Stomach (tissue), 19 donors: ENCODE measurements at places on chromosomes 13 and 19.
A peak's percentile ranks its signal among the peaks of the same experiment; 100 is the strongest.

DNA sequence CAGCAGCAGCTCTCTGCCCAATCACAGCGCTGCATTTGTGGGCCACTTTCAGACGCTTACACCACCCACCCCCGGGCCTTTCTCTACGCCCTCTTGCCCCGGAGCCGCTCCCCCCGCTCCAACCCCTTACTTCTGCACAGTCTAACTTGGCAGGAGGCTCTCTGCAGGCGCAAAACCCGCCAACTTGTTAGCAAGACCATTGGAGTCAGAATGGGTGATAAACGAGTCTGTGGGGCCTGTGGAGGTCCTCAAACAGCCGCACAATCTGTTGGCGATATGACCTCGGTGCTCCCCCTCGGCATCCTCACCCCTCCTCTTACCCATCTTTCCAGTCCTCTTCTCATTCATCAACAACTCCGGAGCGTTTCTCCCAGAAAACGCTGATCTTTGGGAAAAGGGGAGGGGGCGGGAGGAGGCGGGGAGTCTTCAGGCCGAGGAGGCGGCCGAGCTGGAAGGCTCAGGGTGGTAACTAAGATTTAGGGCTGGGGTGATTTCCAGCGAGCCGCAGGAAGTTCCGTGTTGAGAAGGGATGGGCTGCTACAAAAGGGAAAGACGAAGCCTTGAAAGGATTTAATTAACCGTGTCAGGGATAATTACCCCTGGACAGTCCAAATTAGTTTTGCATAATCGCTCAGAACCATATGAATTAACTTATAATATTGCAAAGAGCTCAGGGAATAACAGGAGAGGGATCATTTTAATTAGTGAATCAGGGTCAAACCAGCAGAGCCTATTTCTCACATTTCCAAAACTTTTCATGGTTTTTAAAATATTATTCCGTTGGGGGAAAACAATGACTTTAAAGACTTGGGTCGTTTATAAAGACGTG, 4.1 kb downstream of the SOX21 start:
- H3K4me1 ChIP-seq: peaks cover 26% of the 10 kb centered on the region
- no peak for DNase-seq
- no peak overlapping the region for H3K4me3 ChIP-seq

GRCh38 chr19:44613295-44614178, at the start of gene IGSF23:
Gene IGSF23 (plus strand): TSS chr19:44613563. CDS start chr19:44613646, 83 bp downstream.
- H3K36me3 ChIP-seq: no peaks in the 10 kb centered on the region
- DNase-seq: no peak
- peaks cover 17% of the 10 kb centered on the region for H3K4me1 ChIP-seq
- no peak within 1 kb of the TSS for H3K27ac ChIP-seq
- no peaks in the 10 kb centered on the region for H3K27me3 ChIP-seq

GRCh38 chr13:80160110-80160509, 180.8 kb downstream of the SPRY2 start:
- DNase-seq: no peak
- H3K4me3 ChIP-seq: no peak overlapping the region
- no peaks in the 10 kb centered on the region for H3K36me3 ChIP-seq
- no peaks in the 10 kb centered on the region for H3K27me3 ChIP-seq

DNA sequence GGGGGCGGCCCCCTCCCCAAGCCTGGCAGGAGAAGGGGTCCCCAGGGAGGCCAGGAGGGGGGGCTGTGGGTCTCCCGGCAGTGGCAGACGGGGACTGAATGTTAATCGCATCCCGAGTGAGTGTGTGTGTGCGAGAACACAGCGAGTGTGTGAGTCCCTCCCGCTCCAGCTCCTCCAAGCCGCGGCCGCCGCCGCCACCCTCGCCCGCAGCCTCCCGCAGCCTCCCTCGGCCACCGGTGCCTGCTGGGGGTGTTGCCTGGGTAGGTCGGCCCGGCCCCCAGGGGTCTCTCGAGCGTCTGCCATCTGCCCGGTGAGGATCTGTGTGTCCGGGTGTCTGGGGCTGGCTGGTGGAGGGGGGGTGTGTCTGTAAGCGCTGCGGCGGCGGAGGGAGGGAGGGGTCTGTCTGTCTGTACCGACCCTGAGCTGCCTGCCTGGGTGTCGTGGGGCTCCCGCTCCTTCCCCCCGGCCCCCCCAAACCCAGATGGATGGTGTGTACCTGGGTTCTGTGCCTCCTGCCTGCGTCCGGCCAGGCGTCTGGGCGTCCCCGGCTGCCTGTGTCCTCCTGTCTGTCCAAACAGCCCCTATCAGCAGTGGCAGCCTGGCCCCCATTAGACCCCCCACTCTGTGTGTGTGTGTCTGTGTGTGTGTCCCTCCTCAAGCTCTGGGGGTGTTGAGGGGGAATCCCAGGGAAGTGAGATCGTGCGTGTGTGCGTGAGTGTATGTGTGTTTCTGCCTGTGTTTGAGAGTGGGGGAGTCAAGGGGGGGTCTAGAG, at the start of gene GRIN2D:
GRIN2D (plus strand) TSS at position 110 of the 772 bp plus-strand sequence. CDS start 4,725 bp downstream, outside the sequence.
- peak; percentile 65 for DNase-seq
- H3K4me1 ChIP-seq: peaks cover 25% of the 10 kb centered on the region
- H3K36me3 ChIP-seq: peaks cover 9% of the 10 kb centered on the region

GRCh38 chr19:1373534-1374249, 10.0 kb upstream of the NDUFS7 start:
- peak; percentile 68 for DNase-seq
- peak overlapping the region; percentile 65 for H3K27ac ChIP-seq
- H3K27me3 ChIP-seq: no peaks in the 10 kb centered on the region
- peaks cover 17% of the 10 kb centered on the region for H3K4me1 ChIP-seq

GRCh38 chr13:48600374-48601364, 53.1 kb upstream of the CYSLTR2 start:
- H3K4me3 ChIP-seq: no peak overlapping the region
- DNase-seq: no peak
- no peaks in the 10 kb centered on the region for H3K27me3 ChIP-seq

DNA sequence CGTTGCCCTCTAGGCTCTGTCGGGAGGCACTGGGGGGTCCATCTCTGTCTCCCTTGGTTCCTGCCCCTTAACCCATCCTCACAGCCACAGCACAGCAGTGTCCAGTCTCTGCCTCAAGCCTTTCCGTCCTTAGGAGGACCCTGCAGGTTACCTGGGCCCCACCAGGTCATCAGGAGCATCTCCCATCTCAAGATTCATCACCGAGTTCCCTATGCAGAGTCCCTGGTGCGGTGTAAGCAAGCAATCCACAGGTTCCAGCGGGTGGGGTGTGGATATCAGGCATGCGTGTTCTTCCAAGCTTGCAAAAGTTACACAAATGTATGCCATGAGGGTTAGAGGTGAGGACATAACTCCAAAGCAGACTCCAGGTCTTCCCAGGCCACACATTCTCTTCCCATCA, 20.9 kb upstream of the GAS6 start:
- peaks cover 32% of the 10 kb centered on the region for H3K4me1 ChIP-seq
- no peaks in the 10 kb centered on the region for H3K27me3 ChIP-seq
- no peak for DNase-seq
- H3K36me3 ChIP-seq: no peaks in the 10 kb centered on the region
- H3K4me3 ChIP-seq: no peak overlapping the region

DNA sequence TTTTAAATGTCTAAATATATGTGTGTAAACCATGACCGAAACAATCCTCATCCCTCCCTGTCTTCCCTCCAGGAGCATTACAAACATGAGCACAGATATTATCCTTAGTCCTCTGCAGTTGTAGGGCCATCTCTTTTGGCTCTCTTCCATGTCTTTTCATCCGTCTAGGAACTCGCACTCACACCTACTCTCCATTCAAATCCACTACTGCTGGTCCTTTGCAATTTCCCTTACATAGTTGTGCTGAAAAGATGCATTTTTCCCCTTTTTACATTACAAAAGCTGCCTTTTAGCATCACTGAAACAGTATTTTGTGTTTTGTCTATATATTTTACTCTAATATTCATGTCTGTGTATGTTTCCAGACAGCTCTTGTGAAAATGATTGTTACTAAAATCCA, 237.8 kb downstream of the DACH1 start:
- H3K36me3 ChIP-seq: no peaks in the 10 kb centered on the region
- no peak for DNase-seq
- H3K27me3 ChIP-seq: no peaks in the 10 kb centered on the region

- H3K27me3 ChIP-seq: peaks cover 33% of the 10 kb centered on the region
- no peaks in the 10 kb centered on the region for H3K36me3 ChIP-seq
- H3K4me1 ChIP-seq: no peaks in the 10 kb centered on the region
- no peak overlapping the region for H3K4me3 ChIP-seq
- no peak for DNase-seq
Observed at GRCh38 chr19:50992666-50993035, 8.8 kb downstream of the KLK8 start.

DNA sequence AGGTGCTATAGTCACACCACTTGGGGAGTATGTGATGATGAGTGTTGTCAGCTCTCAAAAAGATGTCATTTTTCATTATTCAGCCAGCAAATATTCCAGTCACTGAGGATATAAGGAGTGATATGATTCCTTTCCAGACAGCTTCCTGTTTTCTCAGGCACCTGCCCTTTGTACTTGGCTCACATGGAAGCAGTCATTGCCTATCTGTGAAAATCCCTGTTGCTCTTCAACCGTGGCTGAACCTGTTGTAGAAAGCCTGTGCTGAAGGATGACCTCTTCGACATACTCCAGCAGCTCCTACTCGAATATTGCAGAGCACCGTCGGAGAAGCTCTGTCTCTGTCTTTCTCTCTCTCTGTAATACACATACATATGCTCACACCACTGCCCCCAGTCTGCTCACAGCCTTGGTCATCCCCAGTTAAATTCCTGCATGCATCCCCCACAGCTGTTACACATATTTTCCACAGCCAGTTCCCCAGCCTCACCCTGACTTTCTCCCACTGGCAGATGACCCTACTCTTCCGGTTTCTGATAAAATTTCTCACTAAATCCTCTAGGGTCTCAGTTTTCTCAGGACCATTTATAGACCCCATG, 204.2 kb upstream of the ARGLU1 start:
- H3K27ac ChIP-seq: no peak overlapping the region
- H3K36me3 ChIP-seq: no peaks in the 10 kb centered on the region
- no peaks in the 10 kb centered on the region for H3K27me3 ChIP-seq
- DNase-seq: peak; percentile 42

GRCh38 chr13:26184791-26185250, 37.3 kb downstream of the RNF6 start:
- DNase-seq: peak; percentile 69
- H3K4me1 ChIP-seq: peaks cover 19% of the 10 kb centered on the region
- H3K4me3 ChIP-seq: no peak overlapping the region
